ENCODE measurements at places on chromosomes 16 and 17.
A peak's percentile ranks its signal among the peaks of the same experiment; 100 is the strongest.

GRCh38 chr17:41777574-41778188, 8.8 kb downstream of the JUP start:
- no peak for DNase-seq

GRCh38 chr17:63926164-63926563, 6.0 kb downstream of the CD79B start:
- DNase-seq: no peak

DNA sequence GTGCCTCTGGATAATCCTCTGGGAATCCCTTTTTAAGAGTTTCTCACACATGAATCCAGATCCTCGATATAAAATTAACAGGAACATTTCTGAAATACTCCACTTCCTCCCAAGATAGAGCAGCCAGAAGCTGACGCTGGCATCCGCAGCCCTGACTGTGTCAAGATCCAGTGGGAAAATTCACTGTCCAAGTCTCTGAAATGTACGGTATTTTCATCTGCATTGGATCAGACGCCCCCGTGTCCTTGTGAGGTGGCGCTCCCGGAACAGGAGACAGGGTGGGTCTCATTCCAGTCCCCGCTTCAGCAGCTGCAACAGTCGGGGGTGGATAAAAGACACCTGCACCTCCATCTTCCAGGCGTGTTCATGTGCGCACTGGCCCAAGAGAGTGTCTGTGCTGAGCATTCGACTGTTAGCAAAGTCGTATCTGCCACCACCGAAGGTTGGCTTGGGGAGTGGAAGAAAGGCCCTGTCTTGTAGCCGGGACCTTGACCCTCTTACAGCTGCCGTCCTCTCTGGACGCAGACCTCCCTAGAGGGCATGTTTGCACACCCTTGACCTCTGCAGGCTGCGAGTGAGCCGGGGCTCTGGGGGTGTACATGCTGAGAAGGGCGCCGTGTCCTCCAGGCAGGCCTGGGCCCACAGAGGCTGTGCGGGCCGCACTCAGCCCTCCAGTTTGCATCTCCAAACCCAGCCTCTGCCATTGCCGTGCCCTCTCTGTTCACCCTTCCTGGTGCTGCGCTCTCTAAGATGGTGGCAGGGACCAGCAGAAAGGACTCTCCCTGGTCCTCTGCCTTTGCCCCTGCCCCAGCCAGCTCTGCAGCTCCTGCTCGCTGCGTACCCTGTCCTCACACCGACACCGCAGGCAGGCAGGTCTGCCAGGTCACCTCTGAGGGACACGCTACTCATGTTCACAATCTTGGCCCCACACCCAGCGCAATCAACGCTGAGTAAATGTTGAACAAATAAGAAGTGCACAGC, 72.0 kb upstream of the CHMP6 start:
- DNase-seq: no peak

- no peak for DNase-seq
Observed at GRCh38 chr17:4859816-4860625, 26.9 kb downstream of the MINK1 start.

- peak; percentile 41 for DNase-seq
Observed at GRCh38 chr16:11194913-11195312, 61.1 kb downstream of the SOCS1 start.

- no peak for DNase-seq
Observed at GRCh38 chr16:68519225-68519745, 19.8 kb upstream of the ZFP90 start.

- no peak for DNase-seq
Observed at GRCh38 chr17:75845933-75846691, 1.9 kb upstream of the UNC13D start.

GRCh38 chr17:56130026-56130425, 23.2 kb upstream of the ANKFN1 start:
- DNase-seq: no peak
